Breast epithelium (tissue), 4 donors: ENCODE measurements at places on chromosomes 16 and 17.
A peak's percentile ranks its signal among the peaks of the same experiment; 100 is the strongest.

DNA sequence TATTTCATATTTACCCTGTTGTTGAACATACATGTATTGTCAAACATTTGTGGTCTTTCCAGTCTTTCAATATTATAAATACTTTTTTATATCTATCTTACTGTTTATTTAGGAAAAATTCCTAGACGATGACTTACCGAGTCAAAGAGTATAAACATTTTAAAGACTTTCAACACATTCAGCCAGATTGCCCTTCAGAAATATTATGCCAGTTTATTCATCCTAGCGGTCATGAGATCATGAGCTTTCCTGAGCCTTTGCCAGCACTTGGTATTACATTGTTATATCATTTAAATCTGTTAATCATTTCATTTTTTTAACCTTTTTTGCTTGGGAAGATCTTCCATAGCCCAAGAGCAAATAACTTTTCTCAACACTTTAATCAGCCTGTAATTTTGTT lies 197.4 kb downstream of the SPECC1 start:
- no peak for DNase-seq

DNA sequence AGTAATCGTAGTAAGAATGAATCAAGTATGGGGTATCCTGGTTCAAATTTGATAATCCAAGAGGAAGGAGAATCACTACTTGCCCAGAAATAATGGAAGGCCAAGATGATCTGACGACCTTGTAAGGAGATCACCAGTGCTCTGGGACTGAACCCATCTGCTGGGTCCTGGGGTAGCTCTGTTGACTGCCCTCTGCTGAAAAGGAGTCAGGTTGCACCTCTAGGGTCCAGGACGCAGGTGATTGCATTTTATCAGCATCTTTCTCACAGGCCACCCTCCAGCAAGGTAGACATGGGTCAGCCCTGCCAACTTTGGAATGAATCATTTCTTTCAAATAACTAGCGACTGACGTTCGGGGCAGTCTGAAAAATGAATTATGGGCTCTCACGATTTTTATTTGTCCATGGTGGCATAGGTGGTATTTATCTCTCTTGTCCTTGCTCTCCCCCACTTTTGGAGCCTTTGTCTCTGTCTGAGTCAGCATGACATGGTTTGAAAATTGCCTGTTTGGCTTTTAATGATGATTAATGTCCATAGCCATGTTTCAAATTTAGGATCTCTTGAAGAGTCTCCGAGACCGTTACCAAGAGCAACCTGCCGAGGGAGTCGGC lies 163.7 kb downstream of the MSI2 start:
- DNase-seq: no peak

DNA sequence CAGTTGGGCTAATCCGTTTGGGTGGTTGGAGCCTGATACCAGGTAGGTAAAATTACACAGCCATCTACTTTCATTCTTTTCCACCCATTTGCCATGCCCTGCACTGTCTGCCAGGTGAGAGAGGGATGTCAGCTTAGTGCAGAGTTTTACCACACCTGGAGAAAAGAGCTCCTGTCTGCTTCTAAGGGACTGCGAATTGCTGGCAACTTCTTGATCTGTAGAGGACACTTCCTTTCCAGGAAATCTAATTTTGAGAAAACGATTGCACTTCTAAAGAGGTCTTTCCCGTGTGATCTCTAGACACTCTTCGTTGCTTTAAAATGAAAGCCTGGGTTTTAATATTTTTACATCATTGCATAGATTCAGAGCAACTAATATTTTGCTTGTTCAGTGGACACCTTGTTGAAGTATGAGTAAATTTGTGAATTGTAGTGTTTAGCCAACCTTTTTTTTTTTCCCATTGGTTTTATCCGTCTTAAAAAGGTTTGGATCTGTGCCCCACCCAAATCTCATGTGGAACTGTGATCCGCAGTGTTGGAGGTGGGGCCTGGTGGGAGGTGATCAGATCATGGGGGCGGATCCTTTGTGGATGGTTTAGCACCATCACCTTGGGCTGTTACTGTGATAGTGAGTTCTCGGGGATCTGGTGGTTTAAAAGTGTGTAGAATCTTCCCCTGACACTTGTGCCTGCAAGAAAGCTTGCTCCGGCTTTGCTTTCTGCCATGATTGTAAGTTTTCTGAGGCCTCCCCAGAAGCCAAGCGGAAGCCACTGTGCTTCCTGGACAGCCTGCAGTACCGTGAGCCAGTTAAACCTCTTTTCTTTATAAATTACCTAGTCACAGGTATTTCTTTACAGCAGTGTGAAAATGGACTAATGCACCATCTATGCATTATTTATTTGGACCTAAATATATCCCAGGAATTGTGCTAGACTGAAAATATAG lies 104.6 kb downstream of the PRKCA start:
- DNase-seq: no peak

- no peak for DNase-seq
Measured at GRCh38 chr16:71489122-71489521, at the start of gene ZNF19. TSS of gene ZNF19 (minus strand) at chr16:71489324. CDS start at chr16:71482114, 7,210 bp downstream.

DNA sequence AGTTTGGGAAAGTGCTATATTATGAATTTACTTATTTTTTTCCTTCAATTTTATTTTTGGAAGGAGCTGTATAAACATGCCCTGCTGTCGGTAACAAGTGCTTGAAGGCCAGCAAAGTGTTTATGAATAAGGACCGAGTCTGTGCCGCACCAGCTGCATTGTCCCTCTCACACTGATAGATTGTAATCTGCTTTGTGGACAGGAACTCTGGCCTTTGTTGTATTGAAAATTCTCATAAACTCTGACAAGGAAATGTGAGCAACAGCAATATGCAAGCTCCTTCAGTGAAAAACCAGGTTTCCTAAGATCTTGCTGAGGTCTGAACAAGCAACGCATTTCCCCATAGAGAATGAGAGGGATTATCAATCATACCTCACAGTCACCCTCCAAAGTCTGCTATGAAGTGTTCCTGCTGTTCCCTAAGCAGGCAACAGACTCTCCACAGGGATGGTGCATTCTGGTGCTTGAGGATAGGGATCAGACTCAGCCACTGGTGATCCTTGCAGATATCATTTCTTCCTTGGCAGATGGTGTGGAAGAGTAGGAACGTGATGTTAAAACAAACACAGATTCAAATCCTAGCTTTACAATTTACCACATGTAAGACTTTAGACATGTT lies 109.6 kb downstream of the KCNJ2 start:
- no peak for DNase-seq

DNA sequence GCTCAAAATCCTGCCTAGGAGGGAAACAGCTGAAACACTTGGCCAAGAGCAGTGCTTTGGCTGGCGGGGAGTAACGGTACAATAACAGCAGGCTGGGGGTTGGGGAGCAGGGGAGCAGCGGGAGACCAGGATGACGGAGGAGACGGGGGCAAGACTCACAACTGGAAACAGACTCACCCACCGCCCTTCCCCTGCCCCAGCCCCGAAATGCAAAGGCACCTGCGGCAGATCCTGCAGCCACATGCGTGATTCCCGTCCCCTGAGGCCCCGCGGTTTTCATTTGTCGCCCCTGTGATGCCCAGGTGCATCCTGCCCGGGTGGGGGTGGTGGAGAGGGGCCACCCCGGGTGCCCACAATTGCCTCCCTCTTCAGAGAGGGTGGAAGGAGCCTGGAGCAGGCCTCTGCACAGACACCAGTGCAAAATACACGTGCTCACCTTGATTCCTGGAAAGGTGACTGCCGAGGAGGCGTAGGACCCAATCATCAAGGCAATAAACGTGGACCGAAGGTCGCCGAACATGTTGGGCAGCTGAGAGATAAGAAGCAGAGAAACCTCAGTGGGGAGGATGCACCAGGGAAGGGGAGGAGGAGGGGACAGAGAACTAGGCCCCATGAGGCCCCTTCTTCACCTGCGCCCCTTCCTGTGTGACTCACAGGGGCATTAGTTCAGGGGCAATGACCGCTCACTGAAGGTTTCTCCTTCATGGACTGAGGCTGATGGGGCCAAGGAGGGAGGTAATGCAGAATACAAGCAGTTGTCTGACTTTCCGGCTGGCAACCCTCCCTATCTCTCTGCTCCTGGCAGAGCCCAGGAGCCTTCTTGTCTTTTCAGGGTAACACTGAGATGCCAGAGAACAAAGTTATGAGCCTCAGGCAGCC lies 30.4 kb upstream of the PITPNA start:
- no peak for DNase-seq

DNA sequence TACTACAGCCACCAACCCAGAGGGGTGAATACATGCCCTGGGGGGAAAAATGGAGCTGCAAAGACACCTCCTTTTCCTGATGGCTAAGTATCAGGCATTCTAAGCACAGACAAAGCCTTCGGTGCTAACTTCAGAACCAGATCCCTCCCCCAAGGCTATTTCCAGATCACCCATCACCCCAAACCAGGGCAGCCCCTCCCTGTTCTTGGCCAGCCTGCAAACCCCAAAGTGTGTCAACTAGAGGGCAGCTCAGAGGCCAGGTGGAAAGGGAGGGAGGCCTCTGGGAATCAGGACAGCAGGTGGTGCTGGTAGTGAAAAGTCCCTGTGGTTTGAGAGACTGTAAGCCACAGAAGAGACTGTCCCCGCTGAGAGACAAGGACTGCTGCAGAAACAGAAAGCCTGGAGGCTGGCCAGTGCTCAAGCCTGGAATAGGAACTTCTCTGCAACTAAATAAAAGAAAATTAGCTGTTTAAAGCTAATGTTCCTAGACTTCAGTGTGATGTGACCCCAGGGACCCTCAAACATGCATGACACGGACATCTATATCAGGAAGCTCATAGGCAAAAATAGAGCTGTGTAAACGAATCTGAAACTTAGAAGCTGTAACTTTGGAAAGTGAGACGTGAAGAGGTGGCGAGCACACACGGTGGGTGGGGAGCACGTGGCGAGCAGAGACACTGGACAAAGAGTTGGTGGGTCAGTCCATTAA lies 9.1 kb downstream of the TUBG1 start:
- no peak for DNase-seq

- no peak for DNase-seq
Measured at GRCh38 chr16:86768999-86769398, 190.7 kb downstream of the FOXL1 start.

DNA sequence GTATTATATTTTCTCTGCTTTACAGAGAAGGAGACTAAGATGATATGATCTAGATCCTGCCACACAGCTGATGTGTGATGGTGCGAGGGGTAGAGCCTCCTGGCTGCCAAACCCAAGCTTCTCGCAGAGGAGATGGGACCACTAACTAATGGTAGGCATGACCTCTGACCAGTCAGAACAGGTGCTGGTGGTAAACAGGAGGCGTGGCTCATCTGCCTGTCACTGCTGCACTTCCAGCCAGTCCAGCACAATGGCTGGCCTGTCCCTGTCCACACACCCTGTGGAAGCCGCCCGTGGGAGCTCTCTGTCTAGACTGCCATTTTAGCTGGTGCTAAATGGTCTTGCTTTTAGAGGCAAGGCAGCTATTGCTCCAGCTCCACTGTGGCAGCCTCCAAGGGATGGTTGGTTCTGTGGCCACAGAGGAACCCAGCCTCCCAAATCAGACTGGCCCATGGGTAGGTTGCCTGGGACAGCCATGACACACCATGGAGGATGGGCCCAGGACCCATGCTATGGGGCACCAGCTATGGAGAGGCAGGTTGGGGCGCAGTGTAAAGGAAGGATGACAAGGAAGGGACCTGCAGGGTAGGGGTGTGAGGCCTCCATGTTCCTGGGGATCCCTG lies 86.7 kb downstream of the KSR1 start:
- no peak for DNase-seq

DNA sequence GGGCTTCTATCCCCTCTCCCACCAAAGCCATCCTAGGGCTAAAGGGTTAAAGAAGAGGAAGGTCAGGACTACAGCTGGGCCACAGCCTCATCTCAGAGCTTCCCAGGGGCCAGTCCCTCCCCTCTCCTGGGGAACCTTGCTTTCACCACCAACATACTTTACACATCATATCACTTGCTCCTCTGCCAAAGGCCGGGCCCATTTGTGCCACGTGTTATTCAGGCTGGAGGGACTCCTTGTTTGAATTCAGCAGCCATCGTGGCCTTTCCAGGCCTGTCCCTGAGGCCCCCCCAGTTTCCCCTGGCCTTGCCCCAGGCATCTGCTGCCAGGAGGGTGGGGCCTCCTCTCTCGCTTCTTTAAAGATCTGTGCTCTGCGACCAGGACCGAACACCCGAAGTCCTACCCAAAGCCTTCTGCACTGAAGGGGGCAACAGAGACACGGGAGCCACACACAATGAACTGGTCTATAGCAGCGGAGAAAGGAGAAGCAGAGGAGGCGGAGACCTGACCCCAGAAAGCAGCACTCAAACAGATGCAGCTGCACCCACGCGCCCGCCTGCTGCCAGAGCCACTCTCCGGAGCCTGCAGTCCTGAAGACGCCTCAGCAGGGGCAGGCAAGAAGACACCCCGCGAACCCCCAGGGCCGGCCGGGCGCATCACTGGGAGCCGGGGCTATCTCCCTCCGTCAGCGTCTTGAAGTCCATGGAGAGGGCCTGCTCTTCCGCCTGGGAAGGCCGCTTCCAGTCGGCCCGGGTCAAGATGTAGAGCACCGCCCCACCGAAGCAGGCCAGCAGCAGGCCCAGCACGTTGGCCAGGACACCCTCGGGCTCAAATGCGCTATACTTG lies 12.1 kb downstream of the CYB561 start:
- peak; percentile 47 for DNase-seq

DNA sequence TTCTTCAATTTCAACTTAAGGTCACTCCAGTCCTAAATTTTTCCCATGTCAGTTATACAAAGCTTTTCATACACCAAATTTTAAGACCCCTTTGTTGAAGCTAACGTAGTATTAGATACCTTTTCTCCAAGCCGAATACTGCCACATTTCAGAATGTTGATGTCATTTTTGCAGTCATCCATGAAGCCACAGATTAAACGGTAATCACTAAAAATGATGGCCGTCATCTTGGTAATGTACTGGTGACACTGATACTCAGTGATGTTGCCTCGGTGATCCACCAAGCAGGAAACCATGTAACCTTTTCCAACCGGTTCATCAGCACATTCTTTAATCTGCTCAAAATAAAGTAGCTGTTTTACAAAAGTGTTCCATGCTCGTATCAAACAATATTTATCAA lies 82.1 kb upstream of the CLEC18B start:
- no peak for DNase-seq

DNA sequence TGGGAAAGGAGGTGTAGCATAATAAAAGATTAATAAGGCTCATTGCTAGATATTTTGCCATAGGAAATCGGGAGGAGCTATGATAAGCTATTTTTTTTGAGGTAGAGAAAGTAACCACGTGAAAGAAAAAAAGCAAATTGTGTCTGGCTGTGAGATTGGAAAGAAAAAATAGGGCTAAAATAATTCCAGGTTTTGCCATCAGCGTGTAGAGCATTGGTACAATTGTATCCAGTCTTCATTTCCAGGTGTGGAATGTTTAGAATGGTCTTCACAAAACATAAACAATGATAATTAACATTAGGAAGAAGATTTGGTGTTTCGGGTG lies 1.1 kb downstream of the TANC2 start:
- no peak for DNase-seq

DNA sequence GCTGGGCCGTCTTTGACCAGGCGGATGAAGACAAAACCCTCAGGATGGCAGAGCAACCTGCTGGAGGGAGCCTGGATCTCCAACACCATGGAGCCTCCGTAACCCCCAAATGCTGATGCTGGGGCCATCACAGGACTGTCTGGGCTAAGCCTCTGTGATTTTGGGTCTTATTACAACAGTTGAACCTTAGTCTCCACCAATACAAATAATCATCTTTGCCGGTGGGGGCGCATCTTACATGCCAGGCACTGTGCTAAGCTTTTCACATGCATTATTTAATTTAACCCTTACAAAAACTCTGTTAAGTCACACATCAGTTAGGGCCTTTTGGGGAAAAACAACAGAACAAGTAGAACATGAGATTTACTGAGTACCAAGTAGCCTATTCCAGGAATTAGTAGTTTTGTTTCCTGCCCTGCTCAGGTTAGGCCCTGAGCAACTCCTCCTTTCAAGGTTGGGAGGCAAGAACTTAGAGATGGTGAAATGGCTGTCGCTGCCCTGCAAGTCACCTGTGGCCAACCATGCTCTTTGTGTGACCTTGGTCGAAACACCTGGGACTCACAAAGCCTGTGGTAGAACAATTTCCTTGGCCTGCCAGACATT lies 8.9 kb upstream of the ITGAM start:
- no peak for DNase-seq
